ENCODE measurements at places on chromosomes 13 and 19.

DNA sequence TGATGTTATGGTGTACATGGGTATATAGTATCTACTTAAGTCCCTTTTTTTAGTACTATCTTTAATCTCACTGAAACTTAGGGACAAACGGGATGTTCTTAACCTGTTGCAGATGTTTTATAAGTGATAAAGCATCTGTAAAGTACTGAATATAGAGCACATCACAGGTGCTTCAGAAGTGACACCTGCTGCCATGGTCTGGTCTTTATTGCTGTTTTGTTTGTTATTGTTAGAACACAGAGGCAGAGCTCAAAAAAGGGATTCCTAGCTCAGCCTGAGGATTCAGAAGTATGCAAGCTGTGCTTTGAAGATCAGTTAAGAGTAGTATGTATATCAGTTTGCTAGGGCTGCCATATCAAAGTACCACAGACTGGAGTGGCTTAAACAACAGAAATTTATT lies 219.5 kb downstream of the DCT start:
- no peak for DNase-seq

GRCh38 chr19:1161716-1162115 lies 12.4 kb downstream of the SBNO2 start:
- no peak for DNase-seq

DNA sequence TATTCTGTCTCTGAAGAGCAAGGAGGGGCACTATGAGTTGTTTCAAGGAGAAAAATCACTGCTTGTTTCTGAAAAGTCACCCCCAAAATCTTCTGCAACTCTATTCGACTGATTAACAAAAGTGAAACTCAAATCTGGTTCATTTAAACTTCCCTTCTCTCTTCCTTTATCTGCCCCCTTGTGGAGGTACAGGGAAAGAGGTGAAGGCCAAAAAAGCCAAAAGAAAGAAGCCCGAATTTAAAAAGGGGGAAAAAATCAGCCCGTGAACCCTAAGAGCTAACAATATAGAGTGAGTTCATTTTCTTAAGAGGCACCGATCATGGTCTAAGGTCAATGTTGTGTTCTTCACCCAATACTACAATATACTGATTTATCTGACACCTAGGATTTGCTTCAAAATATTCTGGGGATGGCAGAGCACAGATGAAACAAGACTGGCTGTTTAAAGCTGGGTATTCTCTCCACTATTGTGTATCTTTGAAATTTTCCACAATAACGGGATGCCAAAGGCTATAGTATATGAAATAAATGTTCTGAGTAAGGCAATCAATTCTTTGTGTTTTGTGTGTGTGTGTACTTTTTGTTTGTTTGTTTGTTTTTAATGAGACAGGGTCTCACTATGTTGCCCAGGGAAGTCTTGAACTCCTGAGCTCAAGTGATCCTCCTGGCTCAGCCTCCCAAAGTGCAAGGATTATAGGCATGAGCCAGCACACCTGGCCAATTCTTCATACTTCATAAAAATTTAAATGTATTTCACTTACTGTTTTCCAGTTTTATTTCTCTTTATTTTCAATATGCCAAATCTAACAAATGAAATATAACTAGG lies 55.0 kb upstream of the EEF1AKMT1 start:
- peak; percentile 87 for DNase-seq

DNA sequence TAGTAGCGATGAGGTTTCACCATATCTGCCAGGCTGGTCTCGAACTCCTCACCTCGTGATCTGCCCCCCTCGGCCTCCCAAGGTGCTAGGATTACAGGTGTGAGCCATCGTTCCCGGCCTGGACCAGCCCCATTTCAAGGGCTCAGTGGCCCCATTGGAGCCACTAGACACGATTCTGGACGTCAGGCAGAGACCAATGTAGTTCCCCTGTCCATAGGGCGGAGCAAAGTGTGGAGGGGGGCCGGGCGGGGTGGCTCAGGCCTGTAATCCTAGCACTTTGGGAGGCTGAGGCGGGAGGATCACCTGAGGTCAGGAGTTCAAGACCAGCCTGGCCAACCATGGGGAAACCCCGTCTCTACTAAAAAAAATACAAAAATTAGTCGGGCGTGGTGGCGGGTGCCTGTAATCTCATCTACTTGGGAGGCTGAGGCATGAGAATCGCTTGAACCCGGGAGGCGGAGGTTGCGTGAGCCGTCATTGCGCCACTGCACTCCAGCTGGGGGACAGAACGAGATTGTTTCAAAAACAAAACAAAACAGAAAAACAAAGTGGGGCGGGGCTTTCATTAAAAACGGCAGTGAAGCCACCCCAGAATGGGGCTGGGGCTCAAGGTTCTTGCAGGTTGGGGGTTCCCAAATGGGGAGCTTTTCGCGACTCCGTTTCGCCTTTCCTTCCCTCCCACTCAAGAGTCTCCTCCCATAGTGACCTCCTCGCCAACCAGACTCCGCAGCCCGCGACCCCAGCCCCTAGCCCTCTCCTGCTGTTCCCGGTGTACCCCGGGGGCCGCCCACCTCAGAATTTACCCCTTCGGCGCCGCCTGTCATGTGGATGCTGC lies 758 bp upstream of the TECR start:
- no peak for DNase-seq

DNA sequence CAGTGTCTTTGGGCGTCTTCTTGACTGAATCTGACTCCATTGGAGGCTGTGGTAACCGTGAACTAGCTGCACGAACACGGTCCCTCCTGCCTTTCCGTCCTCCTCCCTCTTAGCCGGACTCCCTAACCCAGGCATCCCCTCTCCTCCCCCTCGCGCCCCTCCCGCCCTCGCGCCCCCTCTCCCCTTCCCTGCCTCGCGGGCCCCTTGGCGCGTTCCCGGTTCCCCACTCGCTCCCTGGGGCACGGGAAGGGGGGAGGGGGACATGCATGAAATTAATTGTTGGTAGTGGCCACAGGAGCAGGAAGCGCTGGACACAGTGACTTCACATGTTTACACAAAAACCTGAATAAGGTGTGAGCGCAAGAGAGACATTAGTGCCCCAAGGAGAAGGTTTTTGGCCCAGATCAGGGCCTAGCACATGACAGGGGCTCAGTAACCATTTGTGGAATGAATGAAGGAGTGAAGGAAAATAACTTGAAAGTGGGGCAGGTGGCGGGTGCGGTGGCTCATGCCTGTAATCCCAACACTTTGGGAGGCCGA lies 279 bp downstream of the DMRTC2 start:
- no peak for DNase-seq

DNA sequence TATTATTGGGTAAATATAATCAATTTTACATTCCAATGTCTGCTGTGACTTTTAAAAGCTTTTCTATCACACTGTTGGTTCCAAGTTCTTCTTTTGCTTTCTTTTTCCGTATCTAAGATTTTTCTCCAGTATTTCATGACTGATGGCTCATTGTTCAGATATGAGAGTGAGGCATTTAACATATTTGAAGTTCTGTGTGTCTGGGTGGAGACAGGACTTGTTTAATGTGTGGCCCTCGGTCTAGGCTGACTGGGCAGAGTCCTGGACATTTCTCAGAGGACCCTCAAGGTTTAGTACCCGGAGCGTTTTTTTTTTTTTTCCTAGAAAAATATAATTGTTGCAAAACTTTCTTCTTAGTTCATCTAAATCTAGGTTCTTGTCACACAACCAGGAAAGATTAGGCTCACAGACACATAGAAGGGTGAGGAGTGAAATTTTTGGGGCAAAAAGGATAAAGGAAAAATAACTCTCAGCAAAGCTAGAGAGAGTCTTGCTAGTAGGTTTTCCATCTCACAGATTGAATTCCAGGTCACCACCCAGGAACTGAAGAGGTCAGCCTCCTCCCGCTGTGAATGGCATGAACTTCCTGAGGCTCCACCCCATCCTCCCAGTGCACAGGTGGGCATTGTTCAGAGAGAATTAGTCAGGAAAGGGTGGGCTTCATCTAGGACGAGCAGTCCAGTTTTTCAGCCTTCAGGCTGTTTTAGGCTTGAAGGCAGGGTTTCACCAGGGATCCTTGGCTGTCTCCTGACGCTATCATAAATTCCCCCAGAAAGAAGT lies 1002.4 kb upstream of the PCDH9 start:
- no peak for DNase-seq

- DNase-seq, result no peak
Observed at GRCh38 chr13:105219651-105220050, 1315.8 kb downstream of the EFNB2 start.

- DNase-seq, result peak; percentile 46
Observed at GRCh38 chr19:18590273-18591272, 2.0 kb downstream of the REX1BD start.

GRCh38 chr19:21850656-21851255 lies 14.8 kb upstream of the ZNF43 start:
- DNase-seq, result no peak

GRCh38 chr19:40689339-40690049 lies 957 bp downstream of the NUMBL start:
- no peak for DNase-seq

GRCh38 chr19:46533078-46533620 lies 37.5 kb upstream of the PNMA8B start:
- no peak for DNase-seq

DNA sequence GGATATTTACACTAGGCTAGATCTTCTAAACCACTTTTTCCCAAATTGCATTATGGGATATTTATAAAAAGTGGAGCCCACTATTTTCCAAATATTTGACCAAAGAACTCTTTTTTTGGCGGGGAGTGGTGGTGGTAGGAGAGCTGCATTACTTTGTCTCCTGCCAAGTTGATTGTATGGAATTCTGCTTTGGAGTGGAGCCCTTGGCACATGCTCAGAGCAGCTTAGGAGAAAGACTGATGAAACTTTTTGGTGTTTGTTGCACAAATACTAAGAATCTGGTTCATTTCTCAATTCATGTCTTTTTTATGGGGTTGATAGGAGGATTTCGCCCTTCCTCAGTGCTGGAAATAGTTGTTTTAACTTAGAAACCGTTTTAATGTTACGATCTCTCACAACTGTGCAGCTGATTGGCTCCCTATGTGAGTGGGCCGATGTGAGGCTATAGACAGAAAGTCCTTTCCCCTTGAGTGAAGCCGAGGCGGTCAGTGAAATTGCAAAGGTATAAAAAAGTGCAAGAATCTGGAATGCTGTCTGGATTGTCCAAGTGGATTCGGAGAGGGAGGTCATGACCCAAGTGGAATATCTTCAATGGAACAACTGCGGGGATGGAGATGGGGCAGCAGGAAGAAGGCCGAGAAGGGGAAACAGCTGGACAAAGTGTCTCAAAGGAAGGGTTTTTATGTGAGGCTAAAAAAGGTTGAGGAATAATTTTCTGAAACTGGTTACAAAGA lies 415.9 kb downstream of the FGF9 start:
- no peak for DNase-seq

GRCh38 chr19:55340784-55341147 lies 1.1 kb downstream of the KMT5C start:
- DNase-seq, result peak; percentile 38

- no peak for DNase-seq
Observed at GRCh38 chr13:98240135-98240534, 63.1 kb upstream of the RNF113B start.

DNA sequence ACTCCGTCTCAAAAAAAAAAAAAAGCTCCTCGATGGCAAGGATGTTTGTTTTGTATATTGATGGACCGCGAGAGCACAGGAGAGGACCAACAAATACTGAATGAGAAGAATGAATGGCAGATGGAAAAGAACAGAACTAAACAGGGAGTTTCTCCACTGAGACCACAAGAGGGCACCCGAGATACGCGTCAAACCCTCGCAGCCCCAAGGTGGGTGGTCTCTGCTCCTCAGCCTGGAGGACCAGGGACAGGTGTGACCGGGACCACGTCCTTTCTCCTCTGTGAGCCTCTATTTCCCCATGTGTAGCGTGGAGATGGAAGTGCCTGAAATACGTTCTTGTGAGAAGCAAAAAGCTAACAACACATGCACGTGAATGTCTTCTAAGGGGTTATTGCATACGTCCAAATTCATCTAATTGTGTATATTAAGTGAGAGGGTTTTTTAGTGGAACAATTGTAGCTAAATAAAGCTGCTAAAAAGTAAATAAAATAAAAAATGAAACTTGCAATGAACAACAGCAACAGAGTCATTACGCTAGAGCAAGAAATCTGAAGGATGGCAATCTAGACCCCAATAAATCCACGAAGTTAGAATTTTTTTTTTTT lies 8.3 kb upstream of the CDC42EP5 start:
- DNase-seq, result peak; percentile 66

- no peak for DNase-seq
Observed at GRCh38 chr19:19054939-19055440, 8.8 kb upstream of the SLC25A42 start.

DNA sequence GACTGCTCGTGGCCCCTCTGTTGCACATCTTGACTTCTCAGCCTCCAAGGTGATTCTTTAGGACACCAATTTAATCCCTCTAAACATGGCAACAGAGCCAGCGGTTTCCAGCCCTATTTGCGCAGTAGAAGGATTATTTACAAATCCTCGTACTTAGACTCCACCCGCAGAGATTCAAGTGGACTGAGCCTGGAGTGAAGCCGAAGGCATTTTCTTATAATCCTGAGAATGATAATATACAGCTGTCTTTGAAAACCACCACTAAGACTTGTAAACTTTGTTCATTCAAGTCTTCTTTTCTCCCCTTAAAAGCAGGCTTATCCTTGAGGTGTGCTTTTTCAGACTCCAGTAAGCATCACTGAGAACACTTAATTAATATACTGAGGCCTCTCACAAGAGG lies 4.8 kb upstream of the DPRX start:
- DNase-seq, result no peak

DNA sequence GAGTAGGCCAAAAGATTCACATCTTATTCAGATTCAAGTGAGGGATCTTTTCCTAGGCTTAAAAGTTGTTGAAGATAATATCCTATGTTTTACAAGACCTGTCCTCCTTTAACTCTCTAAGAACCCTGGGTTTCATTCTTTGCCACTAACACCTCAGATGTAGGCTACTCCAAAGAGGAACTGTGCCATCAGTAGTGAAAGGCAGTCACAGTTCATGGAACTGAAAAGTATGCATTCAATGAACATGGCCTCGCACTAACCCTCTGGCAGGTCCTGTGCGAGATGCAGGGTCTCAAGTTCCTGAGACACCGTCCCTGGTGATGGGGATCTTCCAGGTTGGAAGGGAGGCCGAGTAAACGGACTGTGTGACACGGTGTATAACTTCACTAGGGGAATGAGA lies 4.3 kb downstream of the LGALS14 start:
- no peak for DNase-seq

DNA sequence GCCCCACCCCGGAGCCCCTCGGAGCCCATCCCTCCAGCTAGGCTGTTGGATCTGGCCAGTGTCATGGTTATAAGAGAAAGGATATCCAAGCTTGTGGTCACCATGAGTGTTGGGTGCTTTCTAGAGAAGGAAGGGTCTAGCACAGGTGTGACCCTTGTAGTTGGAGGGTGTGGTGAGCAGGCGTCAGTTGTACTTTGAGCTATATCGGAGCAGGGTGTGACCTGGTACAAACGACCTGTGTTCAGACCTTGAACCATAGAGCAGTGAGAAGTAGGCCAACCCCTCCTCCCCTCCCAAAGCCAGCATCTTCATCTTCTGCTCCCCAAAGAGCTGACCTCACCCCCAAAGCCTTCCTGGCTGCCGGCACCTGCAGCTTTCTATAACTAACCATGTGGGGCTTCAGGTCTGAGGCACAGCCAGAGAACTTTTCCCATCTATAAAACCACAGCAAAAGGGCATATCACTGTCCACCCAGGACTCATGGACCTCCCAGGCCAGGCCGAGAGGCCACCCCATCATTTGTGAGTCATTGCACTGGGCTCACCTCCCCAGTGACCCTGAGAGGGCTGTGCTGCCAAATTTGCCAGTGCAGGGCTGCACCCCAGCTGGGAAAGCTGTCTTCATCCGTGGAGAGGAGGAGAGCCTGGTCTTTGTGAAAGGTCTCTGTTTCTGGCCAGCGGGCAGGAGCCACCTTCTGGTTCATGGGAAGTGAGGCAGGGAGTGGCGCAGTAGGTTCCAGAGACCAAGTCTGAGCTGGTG lies 14.2 kb downstream of the RAB8A start:
- no peak for DNase-seq

- DNase-seq, result no peak
Observed at GRCh38 chr19:1847684-1848398, 442 bp downstream of the REXO1 start.

Measured in hematopoietic multipotent progenitor cell (in vitro differentiated cells).